ENCODE measurements at places on chromosomes 7 and 10.

DNA sequence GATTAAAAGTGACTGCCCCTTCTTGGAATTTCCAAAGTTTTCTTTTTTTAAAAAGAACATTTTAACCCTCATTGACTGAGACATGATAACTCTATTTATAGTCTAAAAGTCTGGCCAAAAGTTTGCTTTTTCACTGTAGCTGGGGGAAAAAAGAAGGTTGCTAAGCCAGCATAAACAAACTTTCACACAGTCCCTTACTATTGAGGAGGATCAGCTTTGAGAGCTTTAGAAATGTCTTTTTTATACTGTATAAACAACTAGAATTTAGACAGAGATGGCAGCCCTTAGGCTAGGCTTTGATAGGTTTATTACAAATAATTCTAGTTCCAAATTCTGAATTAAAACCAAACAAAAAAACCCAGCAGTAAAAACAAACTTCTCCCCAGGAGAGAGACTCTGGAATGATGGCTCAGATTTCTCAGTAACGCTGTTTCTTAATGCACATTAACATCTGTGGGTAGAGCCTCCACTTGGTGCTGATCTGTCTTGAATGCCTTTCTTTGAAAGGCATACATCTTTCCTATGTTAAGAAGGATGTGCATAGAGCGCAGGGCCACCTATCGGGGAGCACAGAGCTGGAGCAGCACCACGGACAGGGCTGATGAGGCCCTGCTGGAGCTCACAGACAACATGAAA, 100.9 kb upstream of the PDLIM1 start:
- ATAC-seq = no peak
- H3K36me3 ChIP-seq = no peaks in the 10 kb centered on the region
- no peak overlapping the region for H3K4me3 ChIP-seq
- H3K27me3 ChIP-seq = peaks cover 4% of the 10 kb centered on the region
- no peak overlapping the region for H3K27ac ChIP-seq

GRCh38 chr10:13036841-13037240, 35.3 kb upstream of the CCDC3 start:
- no peak for ATAC-seq
- no peak overlapping the region for H3K27ac ChIP-seq
- H3K4me3 ChIP-seq = no peak overlapping the region
- peaks cover 8% of the 10 kb centered on the region for H3K27me3 ChIP-seq
- no peaks in the 10 kb centered on the region for H3K36me3 ChIP-seq

DNA sequence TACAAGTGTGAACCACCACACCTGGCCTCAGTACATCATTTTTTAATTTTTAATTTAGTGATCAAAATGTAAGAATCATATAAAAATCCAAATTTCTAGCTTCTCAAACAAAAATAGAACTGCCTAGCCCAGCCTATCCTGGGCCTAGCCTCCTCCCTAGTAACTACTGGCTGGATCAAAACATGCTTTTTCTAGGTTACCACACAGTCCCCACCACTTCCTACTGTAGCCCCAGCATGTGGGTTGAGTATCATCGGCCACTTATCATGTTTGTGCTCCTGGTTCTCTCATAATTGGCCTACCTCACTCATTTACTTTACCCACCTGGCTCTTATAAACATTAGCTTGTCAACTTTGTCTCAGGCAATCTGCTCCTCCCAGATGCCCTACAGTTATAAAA, 52.9 kb downstream of the DNAJC12 start:
- peak overlapping the region; percentile 81 for H3K27ac ChIP-seq
- peaks cover 33% of the 10 kb centered on the region for H3K4me1 ChIP-seq
- peak; percentile 77 for ATAC-seq
- H3K4me3 ChIP-seq = peak overlapping the region; percentile 30

GRCh38 chr7:93894966-93895640, 4.5 kb upstream of the TFPI2 start:
- no peaks in the 10 kb centered on the region for H3K36me3 ChIP-seq
- no peak overlapping the region for H3K4me3 ChIP-seq
- ATAC-seq = no peak
- H3K4me1 ChIP-seq = no peaks in the 10 kb centered on the region
- H3K27ac ChIP-seq = no peak overlapping the region
- H3K27me3 ChIP-seq = peaks cover 24% of the 10 kb centered on the region

GRCh38 chr10:69468751-69469089, 17.5 kb downstream of the TSPAN15 start:
- no peaks in the 10 kb centered on the region for H3K36me3 ChIP-seq
- H3K27ac ChIP-seq = peak overlapping the region; percentile 72
- no peak for ATAC-seq
- peaks cover 22% of the 10 kb centered on the region for H3K4me1 ChIP-seq
- H3K27me3 ChIP-seq = no peaks in the 10 kb centered on the region

- ATAC-seq = no peak
- H3K4me3 ChIP-seq = no peak overlapping the region
- no peak overlapping the region for H3K27ac ChIP-seq
- H3K36me3 ChIP-seq = no peaks in the 10 kb centered on the region
These were observed 247.1 kb upstream of the FZD8 start for GRCh38 chr10:35889226-35889625.

DNA sequence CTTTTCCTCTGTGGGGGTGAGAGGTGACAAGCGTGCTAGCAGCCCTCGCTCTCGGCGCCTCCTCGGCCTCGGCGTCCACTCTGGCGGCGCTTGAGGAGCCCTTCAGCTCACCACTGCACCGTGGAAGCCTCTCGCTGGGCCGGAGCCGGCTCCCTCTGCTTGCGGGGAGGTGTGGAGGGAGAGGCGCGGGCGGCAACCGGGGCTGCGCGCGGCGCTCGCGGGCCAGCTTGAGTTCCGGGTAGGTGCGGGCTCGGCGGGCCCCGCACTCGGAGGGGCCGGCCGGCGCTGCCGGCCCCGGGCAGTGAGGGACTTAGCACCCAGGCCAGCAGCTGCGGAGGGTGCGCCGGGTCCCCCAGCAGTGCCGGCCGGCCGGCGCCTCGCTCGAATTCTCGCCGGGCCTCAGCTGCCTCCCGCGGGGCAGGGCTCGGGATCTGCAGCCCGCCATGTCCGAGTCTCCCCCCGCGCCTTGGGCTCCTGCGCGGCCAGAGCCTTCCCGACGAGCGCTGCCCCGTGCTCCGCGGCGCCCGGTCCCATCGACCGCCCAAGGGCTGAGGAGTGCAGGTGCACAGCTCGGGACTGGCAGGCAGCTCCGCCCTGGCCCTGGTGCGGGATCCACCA, 352.8 kb upstream of the PODXL start:
- no peak overlapping the region for H3K4me3 ChIP-seq
- H3K27me3 ChIP-seq = peaks cover 51% of the 10 kb centered on the region
- no peak overlapping the region for H3K27ac ChIP-seq
- no peaks in the 10 kb centered on the region for H3K4me1 ChIP-seq
- ATAC-seq = no peak

GRCh38 chr10:77974396-77975074, 48.0 kb upstream of the DLG5 start:
- no peak for ATAC-seq
- no peak overlapping the region for H3K27ac ChIP-seq
- H3K27me3 ChIP-seq = no peaks in the 10 kb centered on the region

- H3K27me3 ChIP-seq = no peaks in the 10 kb centered on the region
- peaks cover 35% of the 10 kb centered on the region for H3K4me1 ChIP-seq
- ATAC-seq = no peak
These were observed 1.3 kb upstream of the ARID5B start for GRCh38 chr10:61899997-61900828.

DNA sequence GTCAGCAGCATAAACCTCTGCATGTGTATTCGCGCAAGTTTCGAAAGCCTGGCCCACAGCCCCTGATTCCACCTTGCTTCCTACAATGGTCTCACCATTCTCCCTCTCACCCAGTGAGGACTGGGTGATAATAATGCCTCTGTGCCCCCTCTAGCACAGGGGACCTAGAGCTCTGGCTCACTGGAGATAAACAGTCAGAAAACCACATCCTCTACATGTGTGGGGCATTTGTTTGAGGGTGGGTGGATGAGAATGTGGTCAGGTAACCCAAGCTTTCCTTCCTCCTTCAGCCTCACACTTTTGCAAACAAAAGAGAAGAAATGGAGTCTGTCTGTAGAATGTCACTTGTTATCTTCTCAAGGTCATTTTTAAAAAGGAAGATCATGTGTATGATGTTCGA, 373.5 kb downstream of the KCNMA1 start:
- ATAC-seq = peak; percentile 39
- no peaks in the 10 kb centered on the region for H3K4me1 ChIP-seq
- no peak overlapping the region for H3K27ac ChIP-seq
- H3K36me3 ChIP-seq = no peaks in the 10 kb centered on the region
- H3K4me3 ChIP-seq = no peak overlapping the region
- peaks cover 7% of the 10 kb centered on the region for H3K27me3 ChIP-seq
